Vagina (tissue), 2 donors: ENCODE measurements at places on chromosomes 7 and 10.

DNA sequence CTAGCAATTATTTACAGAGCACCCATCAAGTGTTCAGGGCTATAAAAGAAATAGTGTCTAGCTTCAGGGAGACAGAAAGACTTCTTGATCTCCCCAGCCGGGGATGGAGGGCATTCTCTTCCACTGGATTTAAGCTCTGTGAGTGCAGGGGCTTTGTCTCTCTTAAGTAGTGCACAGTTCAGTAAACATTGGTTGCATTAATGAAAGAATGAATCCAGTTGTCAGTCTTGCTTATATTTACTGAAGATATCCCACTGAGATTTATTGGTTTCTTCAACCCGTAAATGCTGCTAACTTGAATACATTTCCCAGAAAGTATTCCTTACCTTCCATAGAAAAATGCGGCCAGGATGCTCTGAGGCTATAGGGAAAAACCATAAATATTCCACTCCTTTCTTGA, 41.9 kb downstream of the AUTS2 start:
- no peak for DNase-seq

DNA sequence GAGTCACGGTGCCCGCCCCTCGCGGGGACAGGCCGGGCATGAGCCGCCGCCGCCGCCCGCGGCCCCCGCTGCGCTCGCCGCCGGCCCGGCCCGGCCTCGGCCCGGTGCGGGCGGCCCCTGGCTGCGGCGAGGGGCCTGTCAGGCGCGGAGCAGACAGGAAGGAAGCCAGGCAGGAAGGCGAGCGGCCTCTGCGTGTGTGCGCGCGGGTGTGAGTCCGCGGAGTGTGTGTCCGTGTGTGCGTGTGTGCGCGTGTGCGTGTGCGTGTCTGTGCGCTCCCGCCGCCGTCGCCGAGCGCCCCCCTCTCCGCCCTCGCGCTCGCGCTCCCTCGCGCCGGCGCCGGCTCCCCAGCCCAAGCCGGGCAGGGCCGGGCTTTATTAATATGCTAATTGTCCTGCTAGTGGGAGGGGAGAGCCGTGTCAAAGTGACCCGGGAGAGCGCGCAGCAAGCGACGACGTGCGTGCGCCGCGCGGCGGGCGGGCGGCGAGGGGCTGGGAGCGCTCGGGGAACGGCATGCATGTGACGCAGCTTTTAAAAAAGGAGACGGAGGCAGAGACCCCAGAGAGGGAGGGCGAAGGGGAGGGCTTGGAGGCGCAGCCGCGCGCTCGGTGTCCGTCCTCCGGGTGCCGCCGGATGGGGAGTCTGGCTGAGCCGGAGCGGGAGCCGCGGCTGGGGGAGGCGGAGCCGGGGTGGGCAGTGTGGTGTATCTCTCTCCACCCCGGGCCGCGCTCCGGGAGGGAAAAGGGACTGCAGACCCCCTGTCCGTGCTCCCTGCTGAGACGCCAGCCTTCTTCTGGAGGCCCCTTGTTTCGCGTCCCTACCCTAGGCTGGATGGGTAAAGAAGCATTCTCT, at the start of gene LDB1:
Gene LDB1, minus strand, starts transcription at position 227 of the 849 bp plus-strand sequence. CDS start 258 bp downstream, outside the sequence.
- DNase-seq: no peak

- no peak for DNase-seq
Observed at GRCh38 chr7:137753948-137754851, 92.6 kb downstream of the DGKI start.

DNA sequence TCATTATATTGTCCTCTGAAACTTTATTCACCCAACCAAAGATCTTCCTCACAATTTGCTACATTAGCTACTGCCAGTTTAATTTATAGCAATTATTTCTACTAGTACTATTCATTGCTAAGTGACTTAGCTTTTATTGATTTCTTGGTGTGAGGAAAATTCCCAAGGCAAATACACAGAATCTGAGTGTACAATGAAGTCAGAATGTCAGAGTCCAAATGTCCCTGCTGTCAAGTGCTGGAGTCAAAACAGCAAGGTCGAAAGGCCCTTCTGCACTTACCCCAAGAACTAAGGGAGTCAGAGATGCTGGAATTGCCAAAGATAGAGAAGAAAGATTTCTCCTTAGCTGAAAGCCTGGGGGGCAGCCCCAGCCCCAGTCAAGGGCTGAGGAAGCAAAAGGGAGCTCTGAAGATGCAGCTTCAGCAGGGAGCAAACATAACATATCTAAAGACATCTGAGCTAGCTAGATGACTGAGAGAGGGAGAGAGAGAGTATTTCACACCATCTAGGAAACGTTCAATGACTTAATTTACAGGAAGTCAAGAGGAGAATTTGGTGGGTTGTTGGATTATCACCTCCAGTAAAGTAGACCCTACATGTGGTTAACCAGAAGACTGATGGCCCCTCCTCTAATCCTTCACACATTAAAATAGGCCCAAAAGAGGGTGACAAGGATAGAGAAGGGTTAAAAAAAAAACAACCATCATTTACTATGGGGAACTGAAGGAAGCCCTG, 36.6 kb upstream of the SAMD8 start:
- DNase-seq: no peak

- DNase-seq: no peak
Observed at GRCh38 chr10:14661818-14662217, 112.9 kb downstream of the FAM107B start.

GRCh38 chr10:30987463-30987862, 44.2 kb downstream of the ZNF438 start:
- no peak for DNase-seq

DNA sequence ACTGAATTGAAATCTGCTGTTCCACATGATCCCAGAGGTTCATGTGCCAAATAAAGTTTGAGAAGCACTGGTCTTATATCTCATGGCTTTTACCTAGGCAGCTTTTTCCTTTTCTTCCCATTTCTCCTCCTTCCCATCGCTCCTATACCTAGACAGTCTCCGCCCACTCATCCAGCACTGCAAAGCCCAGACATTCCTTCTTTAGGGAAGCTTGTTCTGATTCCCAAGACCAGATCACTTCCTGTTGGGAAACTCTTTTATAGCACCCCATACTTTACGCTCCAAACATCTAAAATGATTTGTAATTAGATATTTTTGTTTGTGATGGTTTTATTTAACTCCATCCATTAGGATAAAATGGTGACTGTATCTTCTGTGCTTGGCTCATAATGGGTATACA, 75.9 kb downstream of the BMPER start:
- DNase-seq: no peak

DNA sequence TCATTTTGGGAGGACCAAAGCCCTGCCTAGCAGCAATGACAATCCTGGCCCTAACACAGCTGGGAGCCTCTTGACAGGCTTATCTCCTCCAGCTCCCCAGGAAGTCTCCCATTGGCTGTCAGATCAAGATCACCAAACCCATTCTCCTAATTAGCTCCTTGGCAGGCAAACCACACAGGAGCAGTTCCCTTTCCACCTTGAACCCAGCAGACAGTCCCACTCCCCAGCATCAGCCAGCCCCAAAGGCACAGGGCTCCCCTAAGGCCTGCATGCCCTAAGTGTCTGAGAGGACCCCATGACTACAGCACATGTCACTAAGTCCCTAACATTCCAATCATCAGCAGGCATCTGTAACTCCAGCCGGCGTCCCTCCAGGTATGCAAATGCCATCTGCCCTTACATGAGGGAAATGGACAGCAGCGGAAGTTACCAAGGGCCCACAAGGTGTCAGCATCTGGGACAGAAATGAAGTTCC, 348.5 kb downstream of the KCNMA1 start:
- DNase-seq: no peak

DNA sequence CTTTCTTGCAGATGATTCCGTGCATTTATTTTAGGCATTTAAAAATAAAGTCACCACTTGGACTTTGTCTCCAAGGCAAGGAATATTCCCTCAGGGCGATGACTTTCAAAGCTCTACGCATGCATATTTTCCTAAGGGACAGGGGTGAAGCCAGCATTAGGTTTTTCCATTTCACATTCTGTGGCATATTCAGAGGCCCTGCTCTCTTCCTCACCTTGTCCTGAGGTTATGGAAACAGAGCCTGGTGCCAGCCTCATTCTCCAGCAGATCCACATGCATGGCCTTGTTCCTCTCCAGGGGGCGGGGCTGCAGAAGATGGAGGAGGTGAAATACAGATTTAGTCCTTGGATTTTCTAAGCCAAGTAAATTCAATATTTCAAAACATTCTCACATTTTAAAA, 11.6 kb upstream of the LYZL1 start:
- DNase-seq: no peak

GRCh38 chr7:628402-628763, 98.1 kb upstream of the DNAAF5 start:
- no peak for DNase-seq

DNA sequence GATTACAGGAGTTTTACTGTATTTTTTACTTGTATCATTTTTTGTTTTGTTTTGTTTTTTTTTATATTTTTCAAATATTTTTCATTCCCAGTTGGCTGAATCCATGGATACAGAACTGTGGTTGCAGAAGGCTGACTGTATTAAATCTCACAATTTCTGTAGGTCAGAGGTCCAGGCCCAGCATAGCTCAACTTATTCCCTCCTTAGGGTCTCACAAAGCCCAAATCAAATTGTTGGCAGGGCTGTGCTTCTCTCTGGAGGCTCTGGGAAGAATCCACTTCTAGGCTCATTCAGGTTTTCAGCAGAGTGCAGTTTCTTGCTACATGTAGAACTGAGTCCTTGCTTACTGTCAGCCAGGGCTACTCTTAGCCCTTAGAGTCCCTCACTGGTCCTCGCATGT, 22.6 kb downstream of the TSPAN14 start:
- DNase-seq: no peak

DNA sequence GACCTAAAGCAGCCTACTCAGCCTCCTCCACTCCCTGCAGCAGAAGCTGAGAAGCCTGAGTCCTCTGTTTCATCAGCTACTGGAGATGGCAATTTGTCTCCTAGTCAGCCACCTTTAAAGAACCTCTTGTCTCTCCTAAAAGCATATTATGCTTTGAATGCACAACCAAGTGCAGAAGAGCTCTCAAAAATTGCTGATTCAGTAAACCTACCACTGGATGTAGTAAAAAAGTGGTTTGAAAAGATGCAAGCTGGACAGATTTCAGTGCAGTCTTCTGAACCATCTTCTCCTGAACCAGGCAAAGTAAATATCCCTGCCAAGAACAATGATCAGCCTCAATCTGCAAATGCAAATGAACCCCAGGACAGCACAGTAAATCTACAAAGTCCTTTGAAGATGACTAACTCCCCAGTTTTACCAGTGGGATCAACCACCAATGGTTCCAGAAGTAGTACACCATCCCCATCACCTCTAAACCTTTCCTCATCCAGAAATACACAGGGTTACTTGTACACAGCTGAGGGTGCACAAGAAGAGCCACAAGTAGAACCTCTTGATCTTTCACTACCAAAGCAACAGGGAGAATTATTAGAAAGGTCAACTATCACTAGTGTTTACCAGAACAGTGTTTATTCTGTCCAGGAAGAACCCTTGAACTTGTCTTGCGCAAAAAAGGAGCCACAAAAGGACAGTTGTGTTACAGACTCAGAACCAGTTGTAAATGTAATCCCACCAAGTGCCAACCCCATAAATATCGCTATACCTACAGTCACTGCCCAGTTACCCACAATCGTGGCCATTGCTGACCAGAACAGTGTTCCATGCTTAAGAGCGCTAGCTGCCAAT, 202.2 kb downstream of the ZEB1 start:
- DNase-seq: no peak

DNA sequence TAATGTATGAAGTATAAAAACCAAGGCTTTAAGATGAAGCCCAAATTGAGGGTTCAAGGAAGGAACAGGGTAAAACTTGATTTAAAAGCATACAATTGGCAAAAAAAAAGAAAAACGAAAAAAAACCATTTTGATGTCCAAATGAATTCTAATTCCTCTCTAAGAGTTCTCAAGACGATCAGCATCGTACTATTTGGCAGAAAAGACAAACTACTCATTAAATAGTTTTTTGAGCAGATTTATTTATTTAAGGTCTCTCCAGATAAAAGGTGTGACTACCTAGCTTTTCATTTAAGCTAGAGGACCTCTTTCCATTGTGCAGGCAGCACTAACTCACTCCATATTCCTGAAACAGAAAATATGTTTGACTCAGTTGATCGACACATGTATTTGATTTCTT, 245.0 kb downstream of the KIAA1217 start:
- DNase-seq: no peak

DNA sequence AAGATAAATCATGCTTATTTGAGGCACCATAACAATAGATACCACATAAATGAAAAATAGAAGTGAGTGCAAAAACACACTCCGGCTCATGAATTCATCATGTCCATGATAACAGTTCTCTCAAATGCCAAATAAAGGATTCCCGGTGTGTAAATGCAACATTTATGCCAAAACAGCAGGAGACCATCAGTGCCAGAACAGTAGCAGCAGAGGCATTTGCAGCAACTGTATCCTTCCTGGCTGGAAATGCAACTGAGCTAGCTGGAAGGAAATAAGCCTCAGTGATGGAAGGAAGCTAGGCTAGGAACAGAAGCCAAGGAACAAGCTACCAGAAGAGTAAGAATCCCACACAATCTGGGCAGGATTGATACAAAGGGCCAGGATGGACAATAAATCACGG, 79.9 kb upstream of the THSD7A start:
- DNase-seq: no peak

DNA sequence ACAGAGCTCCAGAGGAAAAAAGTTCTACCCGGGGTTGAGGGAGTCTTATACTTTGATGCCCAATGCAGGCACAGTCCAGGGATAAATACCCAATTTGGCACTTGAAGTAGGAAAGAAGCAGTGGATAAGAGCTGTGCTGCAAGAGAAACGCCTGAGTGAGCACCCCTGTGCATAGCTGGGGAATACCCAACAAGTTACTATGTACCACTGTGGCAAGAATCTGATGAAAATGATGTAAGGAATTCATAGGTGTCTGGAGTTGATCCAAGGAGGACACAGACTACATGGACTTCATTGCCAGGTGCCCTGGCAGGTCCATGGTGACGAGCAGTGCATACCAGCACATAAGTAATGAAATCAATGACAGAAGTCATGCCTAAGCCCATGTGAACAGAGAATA, 183.7 kb upstream of the FEZF1 start:
- DNase-seq: no peak

GRCh38 chr10:114239117-114239993, at the start of gene VWA2:
Gene VWA2 (plus strand): TSS chr10:114239254. CDS start chr10:114248714, 9,460 bp downstream.
- DNase-seq: no peak

- no peak for DNase-seq
Observed at GRCh38 chr10:5666008-5666840, at the start of gene ASB13. Gene ASB13 (minus strand): TSS chr10:5666595. CDS start chr10:5666551, 44 bp downstream.

GRCh38 chr7:135386776-135387175, 123.1 kb downstream of the CNOT4 start:
- no peak for DNase-seq

DNA sequence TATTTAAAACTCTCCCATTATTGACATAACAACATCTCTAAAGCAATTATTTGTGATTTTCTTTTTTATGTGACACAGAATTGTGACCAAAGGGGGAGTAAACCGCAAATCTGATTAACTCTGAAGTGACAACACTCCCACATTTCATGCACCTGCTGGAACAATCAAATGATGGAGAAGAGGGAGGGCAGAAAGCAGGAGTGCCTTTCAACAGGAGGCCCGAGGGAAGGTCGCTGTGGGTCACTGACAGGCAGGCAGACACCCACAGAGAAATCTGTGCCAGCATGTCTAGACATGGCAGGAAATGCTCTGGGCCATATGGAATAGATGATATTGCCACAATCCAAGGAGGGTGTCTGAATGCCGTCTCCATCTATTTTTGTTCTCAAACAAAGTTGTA, 247.3 kb downstream of the DOCK4 start:
- no peak for DNase-seq
